ENCODE measurements at places on chromosomes 4 and X.
A peak's percentile ranks its signal among the peaks of the same experiment; 100 is the strongest.

GRCh38 chr4:100420571-100420970 lies 97.3 kb downstream of the EMCN start:
- peak; percentile 8 for DNase-seq

- no peak for DNase-seq
These were observed 8.1 kb upstream of the TIMP1 start for GRCh38 chrX:47574076-47574546.

DNA sequence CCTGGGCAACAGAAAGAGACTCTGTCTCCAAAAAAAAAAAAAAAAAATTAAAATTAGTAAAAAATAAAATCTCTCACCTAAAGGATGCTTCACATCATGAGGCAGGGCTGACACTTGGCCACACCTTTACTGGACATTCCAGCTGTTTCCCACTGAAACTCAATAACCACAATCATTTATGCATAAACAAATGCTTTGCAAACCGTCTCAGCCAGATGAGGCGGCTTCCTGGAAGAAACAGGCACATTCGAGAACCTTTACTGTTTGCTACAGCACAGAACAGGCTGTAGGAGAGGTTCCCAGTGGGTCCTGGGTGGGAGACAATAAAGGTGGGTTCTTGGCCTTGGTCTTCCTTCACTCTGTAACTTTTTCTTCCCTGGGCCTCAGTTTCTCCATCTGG lies 10.9 kb upstream of the TBC1D14 start:
- DNase-seq, result no peak

DNA sequence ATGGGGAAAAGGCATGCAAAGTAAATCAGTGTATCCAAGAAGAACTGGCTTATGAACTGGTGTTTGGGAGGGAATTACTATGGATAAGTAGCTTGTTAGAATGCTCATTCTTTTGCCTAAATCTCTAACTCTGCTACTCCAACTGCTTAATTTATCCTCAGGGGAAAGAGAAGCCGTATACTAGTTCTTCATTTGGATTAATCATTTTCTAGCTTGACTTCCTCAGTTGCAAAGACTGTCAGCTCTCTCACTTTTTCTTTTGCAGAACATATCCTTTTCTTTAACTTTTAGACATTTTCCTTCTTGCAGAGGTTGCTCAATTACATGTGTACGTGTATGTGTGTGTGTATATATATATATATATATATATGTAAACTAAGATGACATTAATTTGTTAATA lies 21.9 kb downstream of the GPRIN3 start:
- no peak for DNase-seq

GRCh38 chr4:89193843-89194242 lies 82.5 kb downstream of the TIGD2 start:
- DNase-seq, result no peak

DNA sequence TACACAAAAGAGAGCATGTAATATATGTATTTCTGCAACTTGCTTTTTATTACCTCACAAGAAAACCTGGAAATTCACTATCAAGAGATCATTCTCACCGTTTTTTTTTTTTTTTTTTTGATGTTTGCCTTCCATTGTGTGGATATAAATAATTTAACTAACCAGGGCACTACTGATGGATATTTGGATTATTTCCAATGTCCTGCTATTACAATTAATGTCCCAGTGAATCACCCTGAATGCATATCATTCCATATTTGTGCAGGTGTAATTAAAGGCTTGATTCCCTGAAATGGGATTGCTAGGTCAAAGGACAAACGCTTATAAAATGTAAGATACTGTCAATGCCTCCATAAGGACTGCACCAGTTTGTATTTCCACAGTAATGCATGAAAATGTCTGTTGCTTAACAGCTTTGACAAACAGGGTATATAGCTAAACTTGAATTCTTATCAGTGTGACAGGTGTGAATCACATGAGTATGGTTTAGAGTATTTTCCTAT lies 87.8 kb downstream of the NCAPG start:
- DNase-seq, result no peak

- DNase-seq, result no peak
These were observed 34.3 kb upstream of the XPNPEP2 start for GRCh38 chrX:129704491-129704890.

- peak; percentile 88 for DNase-seq
These were observed 2.5 kb downstream of the CPEB2 start for GRCh38 chr4:15004739-15005301.

GRCh38 chr4:110005461-110006056 lies 92.9 kb downstream of the EGF start:
- DNase-seq, result peak; percentile 77

- DNase-seq, result peak; percentile 1
These were observed 61.7 kb upstream of the PLS3 start for GRCh38 chrX:115499112-115499805.

- no peak for DNase-seq
These were observed 754.0 kb upstream of the SLIT2 start for GRCh38 chr4:19497705-19498104.

Data from ELR (cell line).